ENCODE measurements at places on chromosomes 11 and 22. TPM values are rescaled to one million over a fixed set of nuclear protein-coding genes. Genes with fewer than 3 reads are reported as not detected.

The UBQLNL gene
- total RNA-seq = not detected

The FAT3 gene
- 0.27 TPM for total RNA-seq

The PDE2A gene
- total RNA-seq = 1.0 TPM

The MRGPRX3 gene
- total RNA-seq = not detected

The GRIK4 gene
- not detected for total RNA-seq

The TMEM41B gene
- 21.6 TPM for total RNA-seq

The GP1BB gene
- 1.2 TPM for total RNA-seq

The OR52B2 gene
- total RNA-seq = not detected

The SERPING1 gene
- 0.21 TPM for total RNA-seq

The ZDHHC5 gene
- total RNA-seq = 69.4 TPM

The TCP11L1 gene
- total RNA-seq = 25.0 TPM

The PAK1 gene
- total RNA-seq = 22.4 TPM

The C22orf15 gene
- not detected for total RNA-seq

The RBFOX2 gene
- total RNA-seq = 31.1 TPM

The SGSM1 gene
- 0.33 TPM for total RNA-seq

The SPON1 gene
- total RNA-seq = not detected

The F2 gene
- total RNA-seq = 2.2 TPM

The SPA17 gene
- total RNA-seq = 15.7 TPM

The FBLN1 gene
- total RNA-seq = 46.6 TPM

The HDAC10 gene
- total RNA-seq = 13.3 TPM

All from A549 treated with ZK216348 at 1 μM for 4 hours (cell line).